A549 treated with DMSO at 1 μM for 4 hours (cell line): ENCODE measurements at places on chromosomes 2 and 18. TPM values are rescaled to one million over a fixed set of nuclear protein-coding genes. Genes with fewer than 3 reads are reported as not detected.

GPR39 gene
- total RNA-seq, result 8.5 to 12.1 TPM (median 11.9 TPM) in 5 replicates

C2orf72 gene
- total RNA-seq, result 4.6 to 8.6 TPM (median 6.5 TPM) in 5 replicates

BMP10 gene
- not detected in 5 replicates for total RNA-seq

ODC1 gene
- 138 to 162 TPM (median 153 TPM) in 5 replicates for total RNA-seq

TTN gene
- total RNA-seq, result under 0.01 to 0.02 TPM (median 0.01 TPM) in 5 replicates
